ENCODE measurements at places on chromosomes 3 and 15.
A peak's percentile ranks its signal among the peaks of the same experiment; 100 is the strongest.

- DNase-seq = no peak
These were observed 74.1 kb upstream of the MITF start for GRCh38 chr3:69665026-69665737.

GRCh38 chr15:85479071-85479647 is 98.8 kb downstream of the AKAP13 start:
- DNase-seq = no peak

DNA sequence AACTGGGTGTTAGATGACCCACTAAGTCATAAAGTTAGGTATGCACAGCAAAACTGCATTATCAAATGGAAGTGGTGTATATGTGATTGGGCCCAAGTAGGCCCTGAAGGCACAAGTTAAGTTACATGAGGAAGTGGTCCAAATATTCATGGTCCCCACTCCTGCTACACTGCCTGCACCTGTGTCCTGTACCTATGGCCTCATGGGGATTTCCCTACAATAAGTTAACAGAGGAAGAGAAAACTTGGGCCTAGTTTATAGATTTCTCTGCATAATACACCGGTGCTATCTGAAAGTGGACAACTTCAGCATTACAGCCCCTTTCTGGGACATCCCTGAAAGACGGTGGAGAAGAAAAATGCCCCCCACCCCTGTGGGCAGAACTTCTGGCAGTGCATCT is 41.5 kb downstream of the STRIT1 start:
- DNase-seq = no peak

- no peak for DNase-seq
These were observed 7.8 kb upstream of the NANOGP8 start for GRCh38 chr15:35092846-35093245.

GRCh38 chr3:187296911-187297310 is 5.4 kb upstream of the MASP1 start:
- no peak for DNase-seq

GRCh38 chr3:39469945-39470344 is 2.5 kb downstream of the MOBP start:
- DNase-seq = no peak

- DNase-seq = no peak
These were observed 35.8 kb upstream of the THSD4 start for GRCh38 chr15:71079208-71080044.

DNA sequence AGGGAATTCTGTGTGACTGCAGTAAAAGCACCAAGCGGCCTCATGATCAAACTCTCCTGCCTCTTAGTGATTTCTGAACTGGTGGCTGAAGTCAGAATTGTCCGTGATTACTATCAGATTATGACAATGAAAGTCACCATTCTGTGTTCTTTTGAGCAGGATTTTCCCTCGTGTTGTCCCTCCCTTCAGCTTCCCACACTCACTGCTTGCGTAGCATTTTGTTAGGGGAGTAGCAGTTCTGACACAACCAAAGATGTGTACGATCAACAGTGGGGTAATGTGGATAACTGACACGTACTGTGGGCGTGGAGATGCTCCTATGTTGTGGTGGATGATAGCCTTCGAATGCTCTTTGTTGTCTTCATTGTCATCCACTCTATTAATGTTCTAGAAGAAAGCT is 67.8 kb upstream of the ICE2 start:
- no peak for DNase-seq

GRCh38 chr3:195085356-195086130 is 185.4 kb downstream of the XXYLT1 start:
- peak; percentile 74 for DNase-seq

- DNase-seq = no peak
These were observed 28.9 kb downstream of the OSBPL10 start for GRCh38 chr3:31952205-31952604.

- peak; percentile 68 for DNase-seq
These were observed 20.0 kb downstream of the ABTB1 start for GRCh38 chr3:127692501-127693335.

- no peak for DNase-seq
These were observed 58.6 kb downstream of the MME start for GRCh38 chr3:155138677-155139076.

GRCh38 chr15:70596354-70597055 is 166.9 kb downstream of the UACA start:
- no peak for DNase-seq

- DNase-seq = no peak
These were observed 132.7 kb downstream of the CD47 start for GRCh38 chr3:107958146-107958545.

DNA sequence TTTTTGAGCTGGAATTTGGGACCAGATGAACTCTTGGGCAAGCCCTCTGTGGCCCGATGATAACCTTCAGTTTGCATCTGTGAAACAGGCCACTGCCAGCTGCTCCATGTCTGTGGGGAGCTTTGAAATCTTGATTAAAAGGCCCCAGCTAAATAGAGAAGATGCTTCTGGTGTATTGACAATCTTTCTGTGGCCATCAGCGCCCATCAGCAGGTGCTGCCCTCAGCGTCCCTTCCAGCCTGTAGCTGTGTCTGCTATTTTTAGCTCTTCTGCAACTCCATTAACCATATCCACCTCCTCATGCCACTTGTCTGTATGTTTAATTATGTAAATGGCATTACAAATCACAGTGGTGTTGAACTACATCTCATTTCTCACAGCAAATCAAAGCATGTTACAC is 54.0 kb downstream of the CHCHD6 start:
- DNase-seq = no peak

- DNase-seq = no peak
These were observed 7.5 kb downstream of the OXTR start for GRCh38 chr3:8761866-8762265.

DNA sequence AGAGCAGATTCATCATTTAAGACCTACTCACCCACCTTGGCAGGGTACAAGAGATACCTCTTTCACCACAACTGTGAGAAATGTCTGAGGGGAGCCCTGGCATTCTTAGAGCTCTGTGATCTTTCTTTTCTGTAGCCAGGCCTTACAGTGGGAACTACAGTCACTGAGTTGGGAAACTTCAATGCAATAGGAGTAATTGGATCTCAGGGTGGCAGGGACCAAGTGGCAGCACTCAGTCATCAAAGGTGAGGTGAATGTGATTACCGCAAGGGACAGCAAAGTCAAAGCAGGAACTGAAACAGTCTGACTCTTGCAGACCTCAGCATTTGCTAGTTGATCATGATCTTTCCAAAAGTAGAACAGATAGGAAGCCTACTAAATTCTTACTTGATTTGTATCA is 7.2 kb upstream of the MCF2L2 start:
- DNase-seq = no peak

GRCh38 chr15:87369269-87369668 is 887.3 kb downstream of the NTRK3 start:
- DNase-seq = no peak

GRCh38 chr3:167798443-167798842 is 62.9 kb downstream of the SERPINI1 start:
- DNase-seq = no peak

DNA sequence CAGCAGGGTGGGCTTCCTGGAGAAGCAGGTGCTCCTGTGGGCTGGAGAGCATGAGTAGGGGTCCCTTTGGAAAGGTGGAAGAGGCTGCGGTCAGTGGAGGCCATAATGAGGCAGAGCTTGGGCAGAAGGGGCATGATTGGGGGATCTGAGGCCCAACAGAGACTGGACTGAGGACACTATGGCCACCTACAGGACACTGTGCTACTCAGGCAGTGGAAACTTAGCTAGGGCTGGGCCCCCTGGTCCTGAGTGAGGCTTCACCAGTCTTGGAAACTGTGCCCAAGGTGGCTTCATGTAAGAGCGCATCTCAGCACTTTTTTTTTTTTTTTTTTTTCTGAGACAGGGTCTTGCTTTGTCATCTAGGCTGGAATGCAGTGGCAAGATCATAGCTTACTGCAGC is 6.3 kb upstream of the COMMD4 start:
- no peak for DNase-seq

GRCh38 chr3:94272016-94272415 is 209.2 kb downstream of the NSUN3 start:
- DNase-seq = no peak

DNA sequence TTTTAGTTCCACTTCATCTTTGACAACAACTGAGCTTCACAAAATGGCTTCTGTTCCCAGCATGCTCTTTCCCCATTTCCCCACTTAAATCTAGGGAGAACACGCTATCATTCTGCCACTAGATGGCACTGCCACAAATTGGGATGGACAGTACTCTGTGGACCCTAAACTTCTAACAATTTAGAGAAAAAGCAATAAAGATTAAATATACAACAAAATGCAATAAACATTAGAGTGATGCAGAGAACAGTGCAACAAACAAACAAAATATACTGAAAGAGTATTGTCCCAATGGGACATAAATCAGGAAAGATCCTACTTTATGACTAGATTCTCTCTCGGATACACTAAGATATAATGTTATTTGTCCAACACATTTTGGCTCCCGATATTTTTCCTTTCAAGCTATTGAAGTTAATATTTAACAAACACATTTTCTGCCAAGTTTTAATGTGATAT is 169.7 kb upstream of the TMCO5A start:
- DNase-seq = no peak

GRCh38 chr3:37986479-37987314 is 3.9 kb upstream of the VILL start:
- peak; percentile 69 for DNase-seq
